ENCODE measurements at places on chromosomes 7 and 10.

DNA sequence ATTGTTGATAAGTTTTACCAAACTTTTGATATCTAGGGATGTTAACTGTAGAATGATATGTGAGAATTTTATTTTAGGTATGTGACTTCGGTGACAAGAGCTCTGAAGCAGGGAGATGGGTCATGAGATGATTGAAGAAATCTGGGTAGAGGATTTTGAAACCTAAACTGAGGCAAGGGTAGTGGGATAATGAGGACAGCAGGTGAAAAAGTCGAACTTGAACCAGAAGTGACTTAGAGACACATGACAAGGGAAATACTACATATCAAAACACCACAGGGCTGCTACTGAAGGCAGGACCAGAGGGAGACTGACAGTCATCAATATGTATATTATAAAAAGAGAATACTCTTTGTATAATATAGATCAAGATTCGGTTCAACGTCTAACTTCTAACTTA lies 113.2 kb downstream of the WDFY4 start:
- no peak for DNase-seq

DNA sequence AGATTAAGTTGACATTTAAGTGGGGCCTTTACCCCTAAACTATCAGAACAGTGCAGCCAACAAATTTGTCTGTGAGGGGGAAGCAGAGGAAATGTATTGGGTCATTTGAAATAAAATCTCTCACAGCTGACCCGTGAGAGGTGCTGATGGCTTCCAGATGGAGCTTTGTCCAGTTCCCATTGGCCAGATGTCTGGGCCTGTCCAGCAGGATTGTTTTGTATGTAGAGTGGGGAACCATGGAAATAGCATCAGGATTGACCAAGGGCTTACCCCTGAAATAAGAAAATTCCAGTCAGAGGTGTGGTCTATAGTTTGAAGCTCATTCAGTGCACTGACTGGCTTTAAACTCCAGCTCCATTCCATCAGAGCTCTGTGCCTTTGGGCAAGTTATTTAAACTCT lies 50.6 kb downstream of the INHBA start:
- no peak for DNase-seq

DNA sequence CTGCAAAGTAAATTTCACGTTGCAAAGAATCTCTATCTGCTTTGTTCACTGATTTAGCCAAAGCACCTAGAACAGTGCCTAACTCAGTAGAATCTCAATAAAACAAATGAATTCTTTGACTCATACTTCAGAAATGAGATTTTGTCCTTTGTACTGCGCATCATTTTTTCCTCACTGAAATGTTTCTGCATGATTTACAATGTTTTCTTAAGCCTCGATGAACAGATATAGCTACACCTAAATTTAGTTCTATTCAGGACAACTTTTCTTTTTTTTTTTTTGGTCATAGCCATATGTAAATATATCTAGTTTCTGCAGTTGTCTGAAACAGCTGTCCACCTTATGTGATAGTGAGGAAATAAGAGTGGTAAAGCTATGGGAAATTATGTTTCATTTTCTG lies 15.3 kb downstream of the GNAT3 start:
- DNase-seq = peak; percentile 17

DNA sequence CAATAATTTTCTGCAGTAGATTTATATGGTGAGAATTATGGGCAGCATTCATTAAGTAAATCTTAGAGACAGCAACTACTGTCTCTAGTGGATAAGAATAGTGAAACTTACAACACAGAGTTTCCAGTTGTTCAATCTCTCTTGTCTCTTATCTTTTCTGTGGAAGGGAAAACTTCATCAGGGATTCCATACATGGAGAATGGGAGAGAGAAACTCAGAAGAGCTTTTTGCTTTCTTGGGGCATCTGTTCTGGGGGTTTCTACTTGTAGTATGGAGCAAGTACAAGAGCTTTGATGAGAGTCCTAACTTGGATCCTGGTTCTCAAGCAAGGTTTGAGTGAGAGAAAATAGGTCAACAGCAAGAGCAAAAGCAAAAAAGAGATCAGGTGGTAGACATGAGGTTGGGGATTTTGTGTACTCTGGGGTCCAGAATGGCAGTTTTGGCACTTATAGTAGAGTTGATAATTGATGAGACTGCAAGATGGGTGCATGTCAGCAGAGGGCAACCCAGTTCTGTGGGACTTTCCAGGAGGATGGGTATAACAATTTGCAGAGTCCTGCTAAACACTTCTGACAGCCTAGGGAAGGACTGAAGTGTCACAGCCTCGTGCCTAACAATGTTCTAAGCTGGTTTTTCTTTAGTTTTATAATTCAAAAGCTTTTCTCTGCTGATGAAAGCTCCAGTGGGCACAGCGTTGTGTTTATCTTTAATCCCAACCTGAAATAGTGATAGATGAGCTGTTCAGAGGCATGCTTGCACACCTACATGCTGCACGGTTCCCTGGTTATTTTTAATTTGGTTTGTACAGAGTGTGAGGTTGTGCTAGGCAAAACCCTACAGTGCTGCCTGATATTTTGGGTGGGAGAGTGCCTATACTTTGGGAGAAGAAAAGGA lies 32.0 kb upstream of the STRIP2 start:
- DNase-seq = no peak

GRCh38 chr7:117112640-117113039 lies 159.3 kb downstream of the ST7 start:
- DNase-seq = no peak

DNA sequence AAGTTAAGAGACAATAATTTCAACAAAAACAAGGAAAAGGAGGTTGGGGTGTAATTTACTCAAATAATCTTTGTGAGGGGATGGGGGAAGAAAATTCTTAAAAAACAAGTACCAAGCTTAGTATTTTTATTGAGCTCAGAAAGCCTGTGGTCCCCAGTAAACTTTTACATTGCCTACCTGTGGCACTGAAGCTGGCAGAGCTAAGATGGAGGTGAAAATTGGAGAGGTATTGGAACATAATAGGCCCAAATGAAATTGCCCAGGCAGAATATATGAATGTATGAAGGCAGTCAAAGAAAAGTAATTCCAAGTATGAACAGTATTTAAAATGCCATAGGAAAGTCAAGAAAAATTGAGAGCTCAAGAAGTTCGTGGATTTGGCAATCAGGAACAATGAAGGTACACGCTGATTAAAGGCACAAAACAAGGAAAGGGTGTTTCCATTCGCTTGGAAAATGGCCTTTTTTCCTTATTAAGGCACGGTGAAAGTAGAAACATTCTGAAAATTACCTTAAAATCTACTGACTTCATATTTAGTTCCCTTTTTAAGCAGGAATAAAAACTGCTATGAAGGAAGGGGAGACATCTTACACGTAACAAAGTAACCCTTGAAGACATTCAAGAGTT lies 3.4 kb upstream of the KMT2E start:
- DNase-seq = no peak

- DNase-seq = no peak
Measured at GRCh38 chr7:142793156-142793555, 22.4 kb downstream of the PRSS2 start.

DNA sequence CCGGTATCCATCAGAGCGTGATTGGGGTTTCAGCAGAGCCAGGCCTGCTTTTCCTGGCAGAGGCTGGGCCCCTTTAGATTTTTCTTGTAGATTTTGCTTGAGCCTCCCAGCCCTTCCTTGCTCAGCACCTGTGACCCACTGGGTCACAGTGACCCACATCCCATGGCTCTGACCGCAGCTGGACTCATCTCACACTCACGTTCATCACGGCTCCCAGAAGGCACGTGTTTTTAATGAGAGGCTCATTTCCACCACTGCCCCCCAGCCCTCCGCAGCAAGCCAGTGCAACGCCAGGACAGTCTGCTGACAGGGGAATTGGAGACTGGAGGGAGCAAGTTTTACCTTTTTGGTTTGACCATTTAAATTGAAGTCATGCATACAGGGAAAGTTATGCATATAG lies 155.7 kb downstream of the CUX1 start:
- DNase-seq = no peak

GRCh38 chr10:27285093-27285492 lies 44.5 kb upstream of the ACBD5 start:
- no peak for DNase-seq

DNA sequence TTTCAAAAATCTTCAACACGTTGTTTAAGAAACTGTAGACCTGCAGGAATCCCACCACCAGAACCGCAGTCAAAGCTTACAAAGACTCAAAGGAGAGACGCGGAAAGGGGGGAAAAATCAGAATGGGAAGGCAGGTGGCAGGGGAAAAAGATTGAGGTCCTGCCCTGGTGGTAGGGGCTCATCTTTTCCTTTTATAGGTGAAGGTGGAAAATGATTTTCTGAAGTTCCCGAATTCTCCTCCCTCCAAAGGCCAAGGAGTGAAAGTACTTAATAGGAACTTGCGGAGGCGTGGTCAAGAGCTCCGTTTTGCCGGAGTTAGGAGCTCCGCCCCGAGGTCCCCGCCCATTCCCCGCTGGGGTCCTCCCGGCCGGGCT lies 724 bp downstream of the BBIP1 start:
- DNase-seq = peak; percentile 94

- DNase-seq = peak; percentile 62
Measured at GRCh38 chr7:36279200-36279925, 110.3 kb upstream of the ANLN start.

GRCh38 chr7:95596198-95597063 lies at the start of gene PDK4:
Gene PDK4 (minus strand): TSS chr7:95596516. CDS start chr7:95596293, 223 bp downstream.
- peak; percentile 14 for DNase-seq

GRCh38 chr7:149642589-149642988 lies 130.8 kb downstream of the ZNF467 start:
- no peak for DNase-seq

GRCh38 chr7:117269417-117269816 lies 53.4 kb downstream of the WNT2 start:
- DNase-seq = peak; percentile 95

- DNase-seq = no peak
Measured at GRCh38 chr7:139494835-139495579, 11.5 kb upstream of the KLRG2 start.

All from fibroblast of skin of right quadriceps (primary cell).